ENCODE measurements at places on chromosomes 16 and 17. TPM values are rescaled to one million over a fixed set of nuclear protein-coding genes. Genes with fewer than 3 reads are reported as not detected.

DNA sequence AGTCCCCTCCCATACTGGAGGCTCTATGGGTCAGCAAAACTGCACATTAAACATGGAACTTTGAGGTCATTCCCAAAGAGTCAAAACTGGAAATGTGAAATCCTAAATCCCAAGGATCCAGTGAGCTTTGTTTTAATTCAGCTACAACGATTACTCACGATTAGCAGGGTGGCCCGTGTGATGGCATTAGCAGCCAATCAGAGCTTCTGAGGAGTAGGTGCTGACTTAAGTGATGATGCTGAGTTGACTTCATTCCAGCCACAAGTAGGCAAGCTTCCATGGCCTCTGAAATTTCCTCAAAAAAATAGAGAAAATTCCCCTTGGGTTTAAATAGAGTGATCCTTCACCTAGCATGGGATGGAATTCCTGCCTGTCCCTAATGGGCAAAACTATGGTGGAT lies 28.1 kb upstream of the BEAN1 start:
- DNase-seq: no peak

The NSF gene
- 35.8 TPM for total RNA-seq

The HSD11B2 gene
- total RNA-seq: not detected

The SDR42E1 gene
- total RNA-seq: 1.4 TPM
